Urothelium cell line (cell line): ENCODE measurements at places on chromosomes 3 and 15.

GRCh38 chr3:132242790-132243189 is 74.4 kb upstream of the ACP3 start:
- DNase-seq, result no peak

GRCh38 chr3:123071146-123071545 is 4.3 kb downstream of the PDIA5 start:
- DNase-seq, result peak; percentile 29

DNA sequence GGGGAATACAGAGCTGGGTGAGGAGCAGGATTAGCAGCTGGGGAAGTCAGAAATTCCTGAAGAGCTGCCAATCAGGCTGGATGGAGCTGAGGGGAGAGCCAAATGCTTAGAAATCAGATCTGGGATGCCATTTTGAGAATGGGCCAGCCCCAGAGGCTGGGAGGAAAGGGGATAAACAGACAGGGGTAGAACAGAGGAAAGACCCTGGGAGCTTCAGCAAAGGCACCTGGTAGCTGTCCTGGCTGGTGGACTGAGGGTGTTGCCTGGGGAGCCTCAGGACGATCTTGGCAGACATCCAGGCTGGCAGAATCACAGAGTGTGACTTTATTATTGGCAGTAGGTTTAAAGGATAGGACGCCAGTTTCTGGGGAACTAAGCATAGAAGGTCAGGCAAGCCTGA is 97.8 kb downstream of the SQOR start:
- no peak for DNase-seq

GRCh38 chr3:186110975-186111974 is 2.4 kb upstream of the ETV5 start:
- no peak for DNase-seq

DNA sequence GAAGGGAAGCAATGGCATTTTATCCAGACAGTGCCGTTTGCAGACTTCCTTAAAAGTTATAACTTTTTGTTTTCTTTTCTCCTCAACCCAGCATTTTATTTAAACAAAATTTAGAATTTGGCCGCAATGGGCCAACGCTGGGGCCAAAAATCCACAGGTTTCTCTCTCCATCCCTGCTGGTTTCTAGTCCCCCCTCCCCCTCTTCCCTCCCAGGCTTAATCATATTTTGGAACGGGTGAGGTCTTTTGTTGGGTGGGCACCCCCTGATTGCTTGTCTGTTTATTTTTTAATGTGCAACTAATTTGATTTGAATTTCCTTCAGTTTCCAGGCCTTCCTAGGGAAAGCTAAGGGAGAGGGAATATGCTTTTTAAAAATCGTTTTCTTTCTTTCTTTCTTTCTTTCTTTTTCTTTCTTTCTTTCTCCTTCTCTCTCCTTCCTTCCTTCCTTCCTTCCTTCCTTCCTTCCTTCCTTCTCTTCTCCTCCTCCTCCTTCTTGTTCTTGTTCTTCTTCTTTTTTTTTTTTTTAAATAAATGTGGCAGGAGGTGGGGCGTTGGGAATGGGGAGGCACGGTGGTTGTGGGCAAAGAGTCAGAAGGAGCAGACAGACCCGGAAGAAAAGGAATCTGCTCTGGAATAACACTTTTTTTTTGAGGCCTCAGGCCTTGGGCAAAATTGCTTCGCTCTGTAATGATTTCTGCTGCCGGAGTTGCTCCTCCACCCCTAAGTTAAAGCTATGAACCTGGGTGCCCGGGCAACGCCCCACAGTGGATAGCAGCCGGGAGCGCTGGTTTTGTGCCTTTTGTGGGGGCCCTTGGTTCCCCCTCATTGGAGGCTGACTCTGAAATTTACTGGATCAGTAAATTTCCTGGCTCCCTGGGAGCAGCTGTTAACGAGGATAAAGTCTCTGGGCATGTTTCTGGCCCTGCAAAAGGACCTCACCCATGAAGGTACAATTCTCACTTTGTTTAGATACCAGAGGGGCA is 1.9 kb downstream of the FNDC3B start:
- DNase-seq, result peak; percentile 26

DNA sequence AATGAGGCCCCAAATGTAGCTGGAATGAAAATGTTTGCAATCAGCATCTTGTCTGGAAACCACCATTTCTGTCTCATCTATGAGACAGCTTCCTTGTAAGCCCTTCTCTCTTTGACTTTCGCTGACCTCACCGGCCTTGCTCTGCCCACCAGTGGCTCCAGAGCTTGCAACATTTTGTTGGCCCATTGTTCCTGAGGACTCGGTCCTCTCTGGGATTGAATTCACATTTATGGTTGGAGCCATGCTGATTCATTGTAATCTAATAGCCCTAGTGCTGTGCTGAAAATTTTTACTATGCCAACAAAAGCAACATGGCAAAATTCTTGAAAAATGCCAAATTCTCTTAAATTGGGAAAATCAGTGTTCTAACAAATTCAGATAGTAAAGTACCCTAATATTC is 37.2 kb downstream of the ABHD5 start:
- DNase-seq, result no peak

GRCh38 chr3:196111939-196112386 is 30.1 kb upstream of the TFRC start:
- DNase-seq, result no peak

DNA sequence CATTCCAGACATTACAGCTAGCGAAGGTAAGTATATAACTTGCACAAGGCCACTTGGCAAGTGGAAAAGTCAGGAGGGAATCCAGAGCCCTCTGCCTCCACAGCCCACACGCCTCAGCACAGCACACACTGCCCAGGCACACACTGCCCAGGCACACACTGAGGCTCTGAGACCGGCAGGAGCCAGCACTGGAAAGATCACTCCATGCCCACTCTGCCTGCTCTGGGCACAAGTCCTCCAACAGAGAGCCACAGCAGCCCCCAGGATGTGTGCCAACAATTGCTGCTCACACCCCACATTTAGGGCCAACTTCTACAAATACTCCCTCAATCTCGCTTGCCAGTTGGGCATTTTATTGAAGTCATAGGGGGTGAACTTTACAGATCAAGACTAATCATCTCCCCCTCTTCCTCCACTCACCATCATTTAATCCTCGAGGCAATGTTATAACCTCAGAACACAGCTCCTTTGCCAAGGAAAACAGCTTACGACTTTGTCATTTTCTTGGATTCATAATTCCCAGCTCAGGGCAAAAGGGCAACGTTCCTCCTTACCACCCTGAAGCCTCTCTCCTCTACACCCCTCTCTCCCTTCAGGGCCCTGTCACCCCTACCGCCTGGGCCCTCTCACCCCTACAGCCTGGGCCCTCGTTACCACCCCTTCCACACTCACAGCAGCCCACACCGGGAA is 53.0 kb upstream of the TPM1 start:
- no peak for DNase-seq

DNA sequence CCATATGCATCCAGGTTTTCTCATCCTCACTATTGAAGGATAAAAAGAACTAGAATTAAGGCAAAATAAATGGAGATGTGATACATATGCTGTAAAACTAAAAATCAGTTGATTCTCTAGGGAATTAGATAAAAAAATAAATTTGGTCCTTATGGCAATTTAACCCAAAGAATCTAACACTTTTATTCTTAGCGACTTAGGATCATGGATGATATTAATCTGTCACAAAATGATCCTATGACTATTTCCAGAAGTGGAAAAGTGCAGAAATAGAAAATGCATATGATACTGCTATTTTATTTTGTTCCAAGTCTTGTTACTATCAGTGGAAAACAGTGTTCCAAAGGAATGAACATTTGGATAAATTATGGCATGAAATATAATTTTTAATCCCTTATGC is 746.3 kb downstream of the ROBO2 start:
- DNase-seq, result no peak
